Mesenchymal stem cell (in vitro differentiated cells and primary cell): ENCODE measurements at places on chromosomes 4 and X.

DNA sequence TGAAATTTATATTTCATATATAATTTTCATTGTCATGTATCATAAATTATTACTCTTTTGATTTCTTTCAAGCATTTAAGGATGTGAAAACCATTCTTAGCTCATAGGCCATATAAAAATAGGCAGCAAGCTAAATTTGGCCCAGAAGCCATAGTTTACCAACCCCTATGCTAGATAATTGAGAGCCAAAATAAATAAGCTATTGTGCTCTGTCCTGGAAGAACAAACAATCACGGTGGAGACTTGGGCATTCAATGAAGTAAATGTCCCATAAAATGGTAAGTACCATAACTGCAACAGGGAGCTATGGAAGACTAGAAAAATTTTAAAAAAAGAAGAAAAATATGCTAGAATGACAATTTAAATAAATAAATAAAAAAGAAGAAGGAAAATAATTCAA, 60.9 kb upstream of the PACRGL start:
- DNase-seq: no peak

- DNase-seq: no peak
These were observed 67.8 kb downstream of the PSAPL1 start for GRCh38 chr4:7366954-7367353.

DNA sequence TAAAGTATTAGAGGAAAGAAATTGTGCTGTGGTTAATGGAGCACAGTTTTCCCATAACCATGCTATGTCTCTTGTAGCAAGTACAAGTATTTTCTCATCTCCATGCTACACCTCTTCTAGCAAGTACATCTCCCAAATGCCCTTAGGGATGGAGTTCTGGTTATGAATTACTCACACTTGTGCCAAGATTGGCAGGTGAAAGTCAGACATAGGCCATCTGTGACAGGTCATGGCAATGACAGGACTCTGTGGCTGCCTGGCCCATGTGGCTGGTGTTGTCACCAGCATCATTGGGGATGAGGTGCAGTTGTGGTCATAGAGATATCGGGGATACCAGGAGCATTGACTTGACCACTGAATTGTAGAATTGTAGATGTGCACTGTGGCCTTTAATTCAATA, 310.2 kb downstream of the FAT4 start:
- DNase-seq: no peak

GRCh38 chrX:18026166-18026565, 165.1 kb upstream of the RAI2 start:
- DNase-seq: no peak

DNA sequence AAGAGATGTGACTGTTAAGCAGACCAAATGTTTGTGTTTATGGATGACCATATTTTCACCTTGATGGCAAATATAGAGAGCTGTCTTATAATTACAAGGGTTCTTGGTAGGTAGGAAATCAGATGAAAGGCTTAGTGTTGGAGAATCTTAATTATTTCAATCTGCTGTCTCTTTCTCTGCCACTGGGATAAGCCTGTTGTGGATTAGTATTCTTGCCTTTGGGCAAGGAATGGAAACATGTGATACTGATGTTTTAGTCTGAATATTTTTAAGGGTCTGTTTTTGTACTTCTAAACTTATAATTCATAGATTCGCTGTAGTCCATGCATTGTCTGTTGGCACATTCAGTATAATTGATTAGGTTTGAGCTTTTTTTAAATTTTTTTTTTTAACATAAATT, 23.7 kb upstream of the NUDT6 start:
- DNase-seq: no peak

- DNase-seq: peak; percentile 37
These were observed 52.2 kb downstream of the SMIM20 start for GRCh38 chr4:25966171-25966570.

DNA sequence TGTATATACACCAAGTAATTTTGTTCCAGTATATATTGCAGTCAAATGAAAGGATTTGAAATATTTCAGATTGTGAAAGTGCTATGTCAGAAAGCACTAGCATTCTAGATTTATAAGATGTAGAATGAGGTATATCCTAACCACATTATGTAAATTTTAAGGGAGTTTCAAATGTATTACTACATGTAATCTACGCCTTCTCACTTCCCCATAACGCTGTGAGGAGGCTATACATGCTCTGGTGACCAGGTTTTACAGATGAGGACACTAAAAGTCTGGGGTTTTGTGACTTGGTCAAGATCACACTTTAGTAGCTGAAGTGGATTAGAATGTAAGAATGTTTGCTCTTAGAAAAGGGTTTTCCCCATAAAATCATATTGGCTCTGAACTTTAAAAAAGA, 8.1 kb downstream of the ENPEP start:
- no peak for DNase-seq

GRCh38 chrX:151745651-151746050, 11.1 kb downstream of the CNGA2 start:
- no peak for DNase-seq

GRCh38 chr4:140839888-140840790, 84.0 kb upstream of the TBC1D9 start:
- DNase-seq: peak; percentile 7

- DNase-seq: peak; percentile 20
These were observed 42.4 kb downstream of the KDM6A start for GRCh38 chrX:44915361-44915868.

DNA sequence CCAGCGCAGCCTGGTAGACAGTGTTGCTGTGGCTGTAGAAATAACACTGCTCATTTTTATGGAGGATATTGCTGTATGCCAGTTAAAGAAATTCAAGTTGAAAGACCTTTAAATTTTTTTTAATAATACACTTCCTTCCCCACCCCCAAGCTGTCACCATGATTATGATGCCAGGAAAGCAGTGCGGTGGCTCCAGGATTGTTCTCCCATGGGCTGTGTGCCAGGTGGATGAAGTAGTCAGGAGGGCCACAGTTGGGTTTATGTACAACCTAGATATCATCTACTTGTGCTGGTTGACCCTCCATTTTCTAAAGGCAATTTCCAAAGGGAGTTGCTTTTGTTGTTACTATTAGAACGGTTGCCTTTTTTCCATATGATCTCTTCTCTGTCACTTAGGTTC, 136.6 kb downstream of the AFF1 start:
- DNase-seq: no peak

GRCh38 chr4:68572653-68573170, 3.4 kb downstream of the UGT2B17 start:
- DNase-seq: no peak

GRCh38 chr4:113289766-113290165, 240.3 kb downstream of the ANK2 start:
- no peak for DNase-seq

DNA sequence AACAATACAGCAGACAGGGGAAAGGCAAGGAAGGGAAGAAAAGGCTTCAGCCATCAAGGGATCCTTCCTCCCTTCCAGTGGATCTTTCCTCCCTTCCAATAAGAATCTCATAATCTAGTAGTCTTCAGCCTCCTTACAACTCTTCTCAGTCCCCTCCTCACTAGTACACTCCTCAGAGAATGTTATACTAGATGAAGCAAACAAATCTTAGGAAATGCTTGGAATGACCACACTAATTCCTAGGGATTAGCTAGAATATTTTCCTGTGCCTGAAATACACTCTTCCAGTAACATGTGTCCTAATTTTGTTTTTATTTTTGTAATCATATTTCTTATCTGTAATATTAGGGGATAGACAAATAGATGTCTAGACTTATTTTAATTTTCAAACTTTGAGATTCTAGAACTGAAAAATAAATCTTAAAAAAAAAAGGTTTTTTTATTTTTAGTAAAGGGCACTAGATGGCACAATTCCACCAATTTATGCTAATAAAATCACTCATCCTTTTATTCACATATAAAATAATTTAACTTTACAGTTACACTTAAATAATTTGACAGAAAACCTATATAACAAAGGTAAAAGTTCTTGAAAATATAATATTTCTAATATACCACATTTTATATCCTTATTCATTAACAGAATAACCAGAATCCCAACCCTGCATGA, 7.0 kb upstream of the STPG2 start:
- DNase-seq: no peak

DNA sequence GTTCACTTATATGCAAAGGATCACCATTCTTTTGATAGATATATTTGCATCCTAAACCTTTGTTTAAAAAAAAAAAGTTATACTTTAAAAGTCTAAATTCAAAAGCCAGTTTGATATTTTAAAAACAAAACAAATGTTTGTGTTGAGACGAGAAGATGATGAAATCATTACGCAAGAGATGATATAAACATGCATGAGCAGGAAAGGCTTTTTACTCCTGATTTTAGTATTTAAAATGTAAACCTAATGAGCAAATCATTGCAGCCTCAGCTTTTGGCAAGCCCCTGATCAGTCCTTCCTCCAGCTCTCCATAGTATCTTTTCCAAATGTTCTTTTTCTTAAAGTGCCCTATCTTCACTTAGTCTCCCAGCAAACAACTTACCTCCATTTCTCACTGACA, 115.6 kb downstream of the ARAP2 start:
- DNase-seq: peak; percentile 49

GRCh38 chr4:113060853-113061252, 11.4 kb downstream of the ANK2 start:
- DNase-seq: no peak

- no peak for DNase-seq
These were observed 170.4 kb upstream of the HS3ST1 start for GRCh38 chr4:11599064-11599463.

- no peak for DNase-seq
These were observed 71.8 kb upstream of the NR3C2 start for GRCh38 chr4:148514041-148514440.

GRCh38 chr4:77631276-77631675, 25.7 kb downstream of the CXCL13 start:
- DNase-seq: no peak

DNA sequence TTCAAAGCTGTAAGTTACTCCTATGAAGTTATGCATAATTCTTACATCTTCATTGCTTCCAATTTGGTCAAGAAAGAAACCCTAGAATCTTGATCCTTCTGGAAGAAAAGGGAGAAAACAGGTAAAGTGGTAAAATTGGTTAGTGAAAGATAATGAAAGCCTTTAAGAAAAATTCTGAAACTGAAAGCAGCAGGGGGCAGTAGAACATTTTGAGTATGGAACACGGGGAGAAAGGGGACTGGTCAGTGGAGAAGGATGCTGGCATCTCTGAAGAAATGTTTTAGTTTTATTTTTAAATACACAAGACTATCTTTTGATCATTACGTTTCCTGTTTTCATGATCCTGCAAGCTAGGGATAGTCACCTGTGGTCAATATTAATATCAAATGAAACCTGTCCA, 54.3 kb downstream of the SLIT2 start:
- DNase-seq: peak; percentile 23

DNA sequence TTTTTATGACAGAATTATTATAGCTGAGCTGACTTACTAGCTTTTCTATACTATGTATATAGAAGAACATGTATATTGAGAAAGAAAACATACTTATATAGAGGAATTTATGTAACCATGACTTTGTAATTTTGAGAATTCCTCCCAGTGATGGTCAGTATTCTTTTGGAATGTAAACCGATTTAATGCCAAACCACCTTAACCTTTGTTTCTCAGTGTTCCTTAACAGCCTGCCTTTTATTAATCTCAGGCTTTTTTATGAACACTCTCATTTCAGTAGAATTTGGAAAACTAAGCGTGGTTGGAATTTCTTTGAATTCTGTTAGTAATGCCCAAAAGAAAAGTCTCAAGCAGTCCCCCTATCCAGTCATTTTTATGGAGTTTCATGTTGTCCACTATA, 47.0 kb downstream of the MOSPD2 start:
- no peak for DNase-seq

DNA sequence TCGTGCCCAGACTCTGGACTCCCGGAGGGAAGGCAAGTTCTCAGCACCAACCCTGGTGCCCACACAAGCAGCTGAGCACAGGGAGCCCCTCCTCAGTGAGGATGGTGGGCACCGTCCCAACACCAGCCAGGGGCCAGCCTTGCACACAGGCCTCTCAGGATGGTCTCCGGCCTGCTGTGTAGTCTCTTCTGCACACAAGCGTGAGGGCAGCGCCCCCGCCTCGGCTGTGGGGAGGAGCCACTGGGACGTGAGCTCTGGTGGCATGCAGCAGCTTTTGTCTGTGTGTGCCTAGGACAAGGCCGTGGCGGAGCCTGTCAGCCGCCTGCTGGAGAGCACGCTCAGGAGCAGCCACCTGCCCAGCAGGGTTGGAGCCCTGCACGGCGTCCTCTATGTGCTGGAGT, 16.1 kb upstream of the MSANTD1 start:
- no peak for DNase-seq

- DNase-seq: no peak
These were observed 106.9 kb downstream of the FAM53A start for GRCh38 chr4:1576961-1577821.

GRCh38 chr4:158610790-158611189, 60.9 kb downstream of the C4orf46 start:
- DNase-seq: no peak

DNA sequence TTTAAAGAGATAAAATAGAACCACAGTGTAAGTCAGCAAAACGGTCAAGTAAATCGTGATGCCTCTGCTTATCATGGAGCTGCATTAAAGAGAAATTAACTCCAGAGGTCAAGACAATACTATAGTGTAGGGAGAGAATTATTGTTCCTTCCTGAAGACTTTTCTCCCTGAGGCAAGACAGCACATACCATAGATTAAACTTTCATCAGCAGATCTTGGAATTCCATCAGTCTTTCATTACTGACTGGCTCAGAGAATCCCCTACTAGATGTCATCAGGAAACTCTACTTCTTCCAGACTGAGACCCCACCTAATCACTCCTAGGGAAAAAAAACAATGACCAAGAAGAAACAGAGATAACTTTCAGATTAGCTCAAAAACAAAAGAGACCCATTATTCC, 131.3 kb downstream of the NSUN7 start:
- no peak for DNase-seq

DNA sequence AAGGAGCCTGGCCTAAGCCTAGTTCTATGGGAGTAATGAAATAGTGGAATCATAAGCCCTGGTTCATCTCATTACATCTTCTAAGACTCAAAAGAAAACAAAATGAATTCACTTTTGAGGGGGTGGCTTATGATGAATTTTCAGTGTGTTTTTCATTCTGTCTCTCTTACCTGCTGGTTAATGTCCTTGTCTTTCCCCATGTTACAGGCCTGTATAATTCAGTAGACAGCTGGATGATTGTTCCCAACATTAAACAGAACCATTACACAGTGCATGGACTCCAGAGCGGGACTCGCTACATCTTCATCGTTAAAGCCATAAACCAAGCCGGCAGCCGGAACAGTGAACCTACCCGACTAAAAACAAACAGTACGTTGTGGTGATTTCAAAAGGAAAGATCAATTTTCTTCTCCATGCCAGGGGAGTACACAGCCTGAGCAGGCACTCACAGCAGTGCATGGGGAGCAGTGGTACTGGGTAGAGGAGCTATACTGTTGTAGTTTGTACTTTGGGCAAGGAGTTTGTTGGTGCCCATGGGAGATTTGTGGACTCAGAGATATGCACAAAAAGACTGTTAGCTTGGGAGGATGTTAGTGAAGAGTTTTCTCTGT, 57.9 kb downstream of the TEX13B start:
- DNase-seq: no peak

GRCh38 chrX:73668779-73669178, 105.8 kb downstream of the CHIC1 start:
- DNase-seq: no peak

DNA sequence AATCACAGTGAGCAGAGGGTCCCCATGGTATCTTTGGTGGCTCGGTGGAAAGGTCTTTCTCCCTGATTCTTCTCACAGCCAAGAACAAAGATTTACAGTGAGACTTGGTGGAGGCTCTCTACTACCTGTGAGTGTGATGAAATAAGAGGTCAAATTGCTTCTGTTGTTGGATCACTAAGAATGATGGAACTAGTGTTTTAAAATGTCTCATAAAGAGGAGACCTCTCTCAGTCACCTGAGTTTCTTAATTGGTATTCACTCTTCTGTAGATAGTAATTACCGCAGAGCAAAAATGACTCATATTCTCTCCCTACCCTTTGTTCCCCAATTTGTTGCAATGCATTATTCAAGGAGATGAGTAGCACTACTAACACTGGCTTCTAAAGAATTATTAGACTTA, 100.9 kb upstream of the TBC1D9 start:
- no peak for DNase-seq
